ENCODE measurements at places on chromosomes 3 and 15.

DNA sequence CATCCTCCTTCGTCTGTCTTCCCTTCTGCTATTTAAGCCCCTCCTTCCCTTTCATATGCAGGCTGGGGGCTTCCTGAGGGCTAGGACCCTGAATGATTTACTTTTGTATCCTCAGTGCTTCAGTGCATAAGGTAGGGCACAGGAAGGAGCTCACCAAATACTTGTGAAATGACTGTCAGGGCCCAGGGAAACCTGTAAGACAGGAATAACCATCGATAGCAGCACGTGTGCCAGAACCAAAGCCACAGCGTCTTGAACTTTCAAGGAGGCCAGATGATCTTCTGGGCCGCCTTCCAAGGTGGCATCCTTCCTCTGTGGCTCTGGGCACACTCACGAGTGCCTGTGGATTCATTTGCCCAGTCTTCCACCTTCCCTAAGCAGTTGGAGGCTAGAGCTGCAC is 3.9 kb downstream of the TMED3 start:
- DNase-seq: no peak

DNA sequence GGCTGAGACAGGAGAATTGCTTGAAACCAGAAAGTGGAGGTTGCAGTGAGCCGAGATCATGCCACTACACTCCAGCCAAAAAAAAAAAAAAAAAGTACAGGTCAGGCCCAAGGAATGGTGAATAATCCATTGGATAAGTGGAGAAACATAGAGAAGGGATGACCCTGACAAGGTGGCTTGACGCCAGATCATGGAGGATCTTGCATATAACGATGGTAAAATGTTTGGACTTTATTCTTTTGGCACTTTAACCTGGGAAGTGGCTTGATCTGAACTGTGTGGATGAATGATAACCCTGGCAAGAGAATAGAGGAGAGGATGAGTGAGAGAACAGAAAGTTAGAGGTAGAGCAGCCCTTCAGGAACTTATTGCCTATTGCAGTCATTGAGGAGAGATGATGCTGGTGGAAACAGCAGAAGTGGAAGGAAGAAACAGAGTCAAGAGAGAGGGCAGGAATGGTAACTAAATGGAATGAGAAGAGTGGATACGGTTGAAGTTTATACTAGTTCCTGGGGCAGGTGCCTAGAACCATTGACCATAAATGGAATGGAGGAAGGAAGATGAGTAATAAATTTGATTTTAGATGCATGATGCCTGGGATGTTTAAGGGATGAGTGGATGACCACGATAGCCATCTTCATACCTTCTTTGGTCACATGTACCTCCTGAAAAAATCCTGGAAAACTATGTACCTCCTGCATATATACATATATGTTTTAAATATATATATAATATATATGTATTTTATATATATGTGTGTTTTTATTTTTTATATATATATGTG is 57.8 kb downstream of the BLM start:
- DNase-seq: no peak

GRCh38 chr15:78695854-78696253 is 54.8 kb upstream of the CHRNB4 start:
- no peak for DNase-seq

DNA sequence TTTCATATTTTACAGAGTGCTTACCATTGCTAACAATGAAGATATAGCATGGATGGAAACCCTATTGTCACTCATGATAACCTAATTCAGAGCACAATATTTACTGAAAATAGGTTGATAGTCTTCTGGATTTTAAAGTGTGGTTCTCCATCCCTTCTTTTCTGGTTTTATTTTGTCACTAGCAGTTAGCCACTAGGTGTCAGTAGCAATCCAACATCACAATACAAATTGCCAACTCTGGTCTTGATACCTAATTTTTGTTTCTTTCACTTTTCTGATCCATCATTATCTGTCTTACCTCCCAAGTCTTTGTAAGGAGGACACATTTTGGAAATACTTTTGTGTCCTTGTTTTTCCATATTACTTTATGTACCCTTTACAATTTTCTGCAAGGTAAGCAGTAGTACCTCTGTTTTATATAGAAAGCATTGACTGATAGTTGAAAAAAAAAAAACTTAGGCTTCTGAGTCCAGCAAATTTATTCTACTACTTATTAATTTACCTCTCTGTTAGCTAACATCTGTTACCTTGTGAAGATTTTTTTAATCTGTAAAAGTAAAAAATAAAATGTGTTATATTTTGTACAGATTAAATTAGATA is 28.3 kb upstream of the CRYBG3 start:
- DNase-seq: no peak

- no peak for DNase-seq
These were observed 1.1 kb upstream of the PLSCR2 start for GRCh38 chr3:146470425-146470990.

DNA sequence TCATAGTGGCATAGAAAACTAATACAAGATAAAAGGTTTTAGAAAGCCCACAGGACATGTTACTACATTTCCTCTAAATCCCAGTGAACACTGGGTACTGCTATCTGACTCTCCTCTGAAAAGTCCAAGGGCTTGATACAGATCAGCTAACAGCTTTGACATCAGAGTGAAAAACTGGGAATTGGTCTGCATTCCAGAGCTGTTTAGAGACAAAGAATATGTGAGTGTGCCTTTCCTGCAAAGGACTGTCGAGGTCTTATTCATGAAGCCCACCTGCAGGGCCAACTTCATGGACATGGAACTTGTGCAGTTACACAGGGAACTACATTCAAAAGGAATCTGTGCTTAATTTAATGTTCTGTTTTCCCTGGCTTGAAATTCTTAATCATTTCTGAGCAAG is 5.2 kb upstream of the TMCO5A start:
- DNase-seq: no peak

All from stimulated activated CD8-positive, alpha-beta memory T cell treated with anti-CD3 and anti-CD28 coated beads, Interleukin-7, amount 100 ng/mL, for 1 hour (primary cell).